Left forelimb (tissue), 1 donor: ENCODE measurements at places on chromosomes 13 and 19.

DNA sequence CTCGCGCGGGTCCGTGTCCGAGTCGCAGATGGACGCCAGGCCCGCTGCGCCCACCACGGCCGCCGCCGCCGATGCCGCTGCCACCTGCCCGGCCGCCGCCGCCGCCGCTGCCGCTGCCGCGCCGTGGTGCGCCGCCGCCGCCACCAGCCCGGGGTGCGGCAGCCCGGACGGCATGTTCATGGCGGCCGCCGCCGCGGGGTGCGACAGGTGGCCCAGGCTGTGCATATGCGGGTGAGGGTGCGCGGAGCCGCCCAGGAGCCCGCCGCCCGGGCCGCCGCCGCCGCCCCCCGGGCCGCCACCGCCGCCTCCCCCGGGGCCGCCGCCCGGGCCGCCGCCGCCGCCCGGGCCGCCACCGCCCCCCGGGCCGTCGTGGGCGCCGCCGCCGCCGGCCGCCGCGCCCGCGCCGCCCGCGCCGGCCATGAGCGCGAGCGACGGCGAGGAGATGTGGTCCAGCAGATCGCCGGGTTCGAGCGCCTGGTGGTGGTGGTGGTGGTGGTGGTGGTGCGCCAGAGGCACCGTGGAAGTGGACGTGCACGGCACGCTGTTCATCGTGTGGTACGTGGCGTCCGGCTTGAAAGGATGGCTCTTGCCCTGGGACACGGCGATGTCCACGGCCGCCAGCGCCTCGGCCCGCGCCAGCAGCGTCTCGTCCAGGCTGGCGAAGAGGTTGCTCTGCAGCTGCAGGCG is 1.3 kb downstream of the POU4F1 start:
- DNase-seq, result no peak

- DNase-seq, result no peak
Observed at GRCh38 chr19:7460562-7460966, 28.3 kb downstream of the PEX11G start.

DNA sequence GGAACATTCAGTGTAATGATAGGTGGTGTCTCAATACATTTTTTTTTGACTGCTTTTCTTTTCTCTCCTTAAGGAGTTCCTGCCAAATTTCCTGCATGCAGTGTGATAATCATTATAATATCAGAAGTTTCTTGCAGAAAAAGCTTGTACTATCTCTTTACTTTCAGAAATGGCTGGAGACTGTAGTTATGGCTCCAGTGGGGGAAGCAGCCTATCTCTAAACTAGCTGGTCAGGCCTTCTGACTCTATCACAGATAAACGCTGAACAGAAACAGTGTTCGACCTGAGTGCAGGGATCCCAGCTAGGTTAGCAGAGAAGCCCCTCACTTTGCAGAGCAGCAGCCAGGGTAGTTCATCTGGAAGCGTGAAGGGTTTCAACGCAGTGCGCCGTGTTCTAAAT is 1.9 kb downstream of the CCNE1 start:
- DNase-seq, result no peak

DNA sequence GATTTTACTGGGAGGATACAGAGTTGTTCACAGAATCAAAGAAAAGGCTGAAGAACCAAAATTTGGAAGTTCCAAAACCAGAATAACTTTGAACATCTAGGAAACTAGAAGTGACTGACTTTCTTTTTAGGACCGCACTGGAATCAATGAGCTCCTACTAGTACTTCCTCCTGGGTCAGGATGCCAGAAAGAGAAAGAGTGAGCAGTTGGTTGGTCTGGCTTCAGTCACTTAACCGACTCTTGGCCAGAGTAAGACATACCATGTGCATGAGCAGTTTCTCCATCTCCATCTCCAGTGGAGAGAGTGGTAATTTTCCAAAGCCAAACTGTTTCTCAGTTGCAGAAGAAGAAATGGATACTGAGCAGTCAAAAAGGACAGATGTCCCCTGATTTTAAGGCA is 27.1 kb upstream of the MTUS2 start:
- no peak for DNase-seq

DNA sequence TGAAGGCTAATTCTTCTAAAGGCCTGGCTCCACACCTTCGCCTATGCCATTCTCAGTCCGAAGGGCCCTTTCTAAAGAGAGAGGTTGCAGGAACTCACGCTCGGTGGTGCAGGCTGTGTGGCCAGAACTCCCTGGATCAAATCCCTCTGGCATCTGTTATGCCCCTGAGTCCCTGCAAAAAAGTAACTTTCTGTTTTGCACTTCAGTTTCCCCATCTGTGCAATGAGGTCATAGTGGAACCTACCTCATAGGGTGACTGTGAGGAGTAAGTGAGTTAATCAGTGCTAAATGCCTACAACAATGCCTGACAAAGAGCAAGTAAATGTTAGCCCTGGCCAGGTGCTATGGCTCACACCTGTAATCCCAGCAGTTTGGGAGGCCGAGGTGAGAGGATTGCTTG is 7.3 kb downstream of the IGSF23 start:
- no peak for DNase-seq

DNA sequence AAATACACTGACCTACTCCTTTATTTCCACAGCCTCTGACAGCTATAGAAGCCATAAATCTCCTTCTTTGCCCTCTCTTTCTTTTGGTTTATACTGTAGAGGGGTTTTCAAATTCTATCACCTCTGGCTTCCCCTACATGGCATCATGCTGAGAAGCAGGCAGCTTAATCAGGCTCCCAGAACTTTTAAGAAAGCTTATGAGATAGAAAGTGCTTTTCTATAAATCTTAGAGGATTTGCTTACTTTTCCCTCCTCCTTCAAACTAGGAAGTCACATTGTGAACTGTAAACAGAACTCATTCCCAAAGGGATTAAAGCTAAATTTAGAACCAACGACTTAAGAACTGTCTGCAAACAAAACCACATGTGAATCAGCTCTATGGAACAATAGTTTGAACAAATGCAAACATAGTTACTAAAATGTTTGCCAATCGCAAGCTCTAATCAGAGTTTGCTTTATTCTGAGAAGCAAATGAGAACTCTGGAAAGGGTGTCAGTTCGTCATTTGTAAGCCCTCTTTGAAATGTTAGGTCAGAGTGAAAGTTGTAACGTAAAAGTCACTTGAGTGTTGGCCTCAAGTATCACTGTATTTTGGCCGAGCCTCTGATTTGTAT is 344.1 kb downstream of the RFC3 start:
- DNase-seq, result no peak

- no peak for DNase-seq
Observed at GRCh38 chr13:21567714-21568113, 36.3 kb downstream of the MICU2 start.

DNA sequence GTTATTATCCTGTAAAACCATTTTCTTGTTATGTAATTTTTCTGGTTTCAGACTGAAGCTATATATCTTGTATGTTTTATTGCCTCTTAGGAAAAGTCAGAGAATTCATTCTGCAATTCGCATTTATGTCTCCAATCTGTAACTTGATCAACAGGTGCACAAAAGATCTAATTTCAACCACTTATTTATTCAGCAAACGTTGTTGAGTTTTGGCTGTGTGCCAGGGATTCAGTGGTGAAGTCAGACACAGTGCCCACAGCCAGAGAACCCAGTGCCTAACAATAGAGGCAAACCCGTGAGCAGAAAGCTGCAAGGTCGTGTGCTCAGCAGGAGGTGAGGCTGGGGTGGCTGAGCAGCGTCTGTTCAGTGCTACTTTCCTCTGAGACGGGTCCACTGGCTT is 119.5 kb upstream of the MCF2L start:
- DNase-seq, result no peak

DNA sequence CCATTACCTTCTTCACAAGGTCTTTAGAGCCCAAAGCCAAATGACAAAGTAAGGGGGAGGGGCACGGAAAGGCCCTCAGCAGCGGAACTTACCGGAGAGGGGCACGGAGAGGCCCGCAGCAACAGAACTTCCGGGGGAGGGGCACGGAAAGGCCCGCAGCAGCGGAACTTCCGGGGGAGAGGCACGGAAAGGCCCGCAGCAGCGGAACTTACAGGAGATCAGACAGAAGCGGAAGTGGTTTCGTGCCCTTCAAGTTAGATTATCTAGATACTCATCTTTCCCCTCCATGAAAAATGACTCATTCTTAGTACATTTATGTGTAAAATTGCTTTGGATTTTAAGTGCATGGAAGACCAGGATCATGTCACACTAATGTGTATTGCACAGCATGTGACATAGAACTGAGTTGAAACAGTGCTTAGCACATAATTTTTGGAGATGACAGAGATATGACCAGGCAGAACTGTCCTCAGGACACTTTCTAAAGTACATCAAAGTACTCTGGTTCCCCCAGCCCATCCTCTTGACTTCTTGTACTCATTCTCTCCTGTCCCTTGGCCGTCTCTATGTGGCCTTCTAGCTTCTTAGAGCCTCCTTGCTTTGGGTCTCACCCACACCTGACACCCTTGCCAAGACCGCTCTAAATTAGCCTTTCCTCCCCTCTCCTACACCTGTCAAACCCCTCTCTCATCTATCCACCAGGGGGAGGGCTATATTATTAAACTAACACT is 25.7 kb upstream of the TPTE2 start:
- DNase-seq, result no peak

- DNase-seq, result no peak
Observed at GRCh38 chr19:40441719-40442253, 2.3 kb downstream of the SERTAD3 start.

GRCh38 chr13:50156561-50157127 is 141.4 kb downstream of the KCNRG start:
- DNase-seq, result no peak

DNA sequence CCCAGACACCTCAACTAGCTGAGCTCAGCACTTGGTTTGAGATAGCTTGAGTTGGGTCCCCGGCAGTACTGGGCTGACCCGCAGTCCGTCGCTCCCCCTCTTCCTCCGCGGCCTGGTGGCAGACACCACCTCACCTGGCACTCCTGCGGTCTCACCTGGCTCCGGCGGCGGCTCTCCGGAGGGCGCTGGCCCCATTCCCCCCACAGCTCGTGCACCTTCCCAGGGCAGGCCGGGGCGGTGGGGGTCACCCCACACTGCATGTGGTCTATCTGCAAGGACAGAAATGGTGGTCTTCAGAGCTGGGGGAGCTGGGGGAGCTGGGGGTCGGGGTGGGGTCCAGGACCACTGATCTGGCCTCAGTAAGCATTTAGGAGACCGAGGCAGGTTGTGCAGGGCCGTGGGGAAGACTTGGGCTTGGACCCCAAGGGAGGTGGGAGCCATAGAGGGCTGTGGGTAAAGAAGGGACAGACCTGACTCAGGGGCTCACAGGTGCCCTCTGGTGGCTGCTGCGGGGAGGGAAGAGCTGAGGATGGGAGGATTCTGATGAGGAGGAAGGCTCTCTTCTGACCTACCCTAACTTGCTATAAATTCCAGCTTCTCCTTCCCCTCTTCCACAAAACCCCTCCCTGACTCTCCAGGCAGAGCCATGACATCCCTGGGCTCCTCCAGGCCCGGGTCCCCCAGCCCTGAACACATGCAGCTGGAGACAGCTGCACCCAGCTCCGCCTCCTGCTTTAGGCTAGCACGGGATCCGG is 6.7 kb upstream of the PLIN4 start:
- no peak for DNase-seq

GRCh38 chr19:6279620-6279930 is 200 bp downstream of the MLLT1 start:
- DNase-seq, result no peak

GRCh38 chr19:3368848-3369336 is 2.5 kb downstream of the NFIC start:
- DNase-seq, result no peak

DNA sequence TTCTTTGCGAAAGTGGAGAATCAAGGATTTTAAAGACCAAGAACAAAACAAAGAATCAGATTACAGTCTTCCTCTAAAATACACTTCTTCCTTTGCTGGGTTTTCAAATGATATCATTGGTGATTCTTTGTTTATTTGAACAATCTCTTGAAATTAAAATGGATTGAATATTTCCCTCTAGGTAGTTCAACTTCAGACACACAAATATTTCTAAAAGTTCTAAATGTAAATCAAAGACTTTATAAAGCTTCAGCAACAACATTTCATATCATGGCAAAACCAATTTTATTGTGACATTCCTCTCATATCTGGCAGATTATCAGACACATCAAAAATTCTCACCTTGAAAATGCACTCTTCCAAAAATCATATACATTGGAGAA is 13.0 kb downstream of the ZIC2 start:
- no peak for DNase-seq

DNA sequence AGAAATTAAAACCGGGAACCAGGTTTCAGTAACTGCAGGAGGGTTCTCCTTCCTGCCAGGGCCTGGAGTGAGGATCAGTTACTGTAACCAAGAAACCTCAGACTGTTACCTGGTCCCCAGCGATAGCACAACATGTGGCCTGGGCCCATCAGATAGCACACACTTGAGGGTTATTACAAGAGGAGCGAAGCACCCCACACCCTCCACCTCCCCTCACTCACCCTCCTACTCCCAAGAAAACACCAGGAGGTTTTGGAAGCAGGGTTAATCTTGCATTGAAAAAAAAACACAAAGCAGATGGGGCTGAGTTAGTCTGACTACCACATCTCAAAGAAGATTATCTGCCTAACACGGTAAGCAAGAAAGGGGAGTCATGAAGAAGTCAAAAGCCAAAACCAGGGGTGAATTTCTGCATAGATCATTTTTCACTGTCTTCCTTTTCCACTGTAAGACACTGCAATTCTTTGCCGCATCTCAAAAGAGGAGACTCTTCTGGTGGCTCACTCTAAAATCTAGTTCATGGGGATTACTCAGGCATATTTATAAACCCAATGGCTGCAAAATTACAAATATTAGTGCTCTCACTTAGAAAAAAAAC is 75.9 kb upstream of the DOCK9 start:
- no peak for DNase-seq

- no peak for DNase-seq
Observed at GRCh38 chr19:38193445-38193844, 30.6 kb downstream of the DPF1 start.

DNA sequence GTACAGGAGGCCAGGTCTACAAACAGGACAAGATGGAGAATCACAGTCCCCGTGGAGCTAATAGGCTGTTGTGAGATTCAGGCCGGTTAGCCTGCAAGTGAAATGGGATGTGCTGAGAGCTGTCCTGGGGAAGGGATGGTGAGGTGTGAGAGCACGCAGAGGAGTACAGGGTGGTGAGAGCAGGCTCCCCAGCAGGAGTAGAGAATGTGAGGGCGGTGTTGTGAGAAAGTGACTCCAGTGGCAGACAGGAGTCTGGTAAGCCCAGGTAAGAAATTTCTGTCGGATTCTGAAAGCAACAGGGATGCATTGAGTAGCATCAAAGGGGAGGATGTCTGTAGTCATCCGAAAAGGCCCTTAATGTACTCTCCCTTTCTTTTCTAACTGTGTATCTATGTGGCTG is 50.7 kb upstream of the GPR183 start:
- no peak for DNase-seq

GRCh38 chr13:33276570-33276969 is 9.0 kb downstream of the STARD13 start:
- DNase-seq, result no peak
